ENCODE measurements at places on chromosomes 1 and 21.

GRCh38 chr1:31036749-31037500, 28.6 kb downstream of the PUM1 start:
- no peak for DNase-seq

GRCh38 chr1:160207771-160208556, 2.8 kb downstream of the PEA15 start:
- no peak for DNase-seq

GRCh38 chr1:203448521-203449061, 27.0 kb upstream of the PRELP start:
- peak; percentile 80 for DNase-seq

- no peak for DNase-seq
These were observed 7.5 kb upstream of the PRRC2C start for GRCh38 chr1:171477804-171478203.

DNA sequence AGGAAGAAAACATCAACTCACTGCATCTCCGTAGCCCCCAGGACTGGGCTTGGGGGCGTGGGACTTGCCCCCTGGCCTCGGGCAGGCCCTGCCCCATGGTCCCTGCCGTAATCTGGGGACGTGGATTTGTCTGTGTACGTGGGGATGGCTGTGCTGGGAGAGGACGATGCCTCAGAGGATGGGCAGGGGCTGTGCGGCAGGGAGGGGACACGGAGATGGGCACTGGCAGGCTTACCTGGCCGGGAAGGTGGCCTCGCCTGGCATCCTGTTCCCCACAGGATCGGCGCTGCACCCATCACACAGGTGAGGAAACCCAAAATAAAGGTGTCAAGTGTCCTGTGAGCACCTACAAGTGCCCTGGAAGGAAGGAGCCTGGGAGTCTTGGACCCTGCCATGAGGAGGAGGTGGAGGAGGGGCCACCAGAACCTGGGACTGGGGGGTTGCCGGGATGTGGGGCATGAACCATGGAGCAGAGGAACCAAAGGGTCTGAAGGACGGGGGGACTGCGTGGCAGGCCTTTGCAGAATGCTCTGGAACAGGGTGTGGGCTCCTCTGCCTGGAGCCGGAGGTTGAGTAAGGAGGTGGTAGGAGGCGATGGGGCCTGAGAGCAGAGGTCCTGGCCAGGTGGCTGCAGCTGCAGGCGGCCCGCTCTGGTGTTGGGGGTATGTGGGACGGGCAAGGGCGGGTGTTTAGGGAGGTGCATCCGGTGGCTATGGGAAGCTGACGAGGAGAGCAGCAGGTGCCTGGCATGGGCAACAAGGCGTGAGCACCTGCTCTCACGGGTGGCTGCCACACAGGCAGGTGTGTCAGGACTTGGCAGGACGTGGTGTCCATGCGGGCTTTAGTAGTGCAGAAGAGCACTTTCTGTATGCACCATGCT, 27.8 kb upstream of the LRRC3 start:
- peak; percentile 28 for DNase-seq

- peak; percentile 72 for DNase-seq
These were observed 9.8 kb downstream of the ATP8B2 start for GRCh38 chr1:154335025-154335714.
